ENCODE measurements at places on chromosomes 1 and 21.

- no peak for DNase-seq
Observed at GRCh38 chr1:178300352-178300699, 196.4 kb downstream of the CLEC20A start.

DNA sequence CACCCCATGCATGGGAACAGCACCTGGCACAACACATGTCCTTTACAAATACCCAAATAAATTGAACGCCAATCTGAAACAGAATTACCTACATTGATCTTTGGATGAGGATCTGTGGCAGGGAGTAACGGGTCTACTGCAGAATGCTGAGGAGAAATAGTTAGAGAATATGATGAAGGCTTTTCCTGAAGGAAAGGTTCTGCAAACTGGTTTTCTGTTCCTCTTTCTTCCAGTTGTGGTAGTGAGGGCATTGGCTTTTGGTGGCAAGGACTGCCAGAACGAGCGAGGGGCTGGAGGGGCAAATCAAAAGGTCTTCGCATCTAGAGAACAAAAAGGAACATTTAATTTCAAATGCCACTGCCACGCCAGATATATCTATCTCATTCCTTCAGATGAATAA, 19.8 kb downstream of the CEP104 start:
- DNase-seq, result no peak

GRCh38 chr1:65698590-65698989, 94.1 kb upstream of the PDE4B start:
- no peak for DNase-seq

DNA sequence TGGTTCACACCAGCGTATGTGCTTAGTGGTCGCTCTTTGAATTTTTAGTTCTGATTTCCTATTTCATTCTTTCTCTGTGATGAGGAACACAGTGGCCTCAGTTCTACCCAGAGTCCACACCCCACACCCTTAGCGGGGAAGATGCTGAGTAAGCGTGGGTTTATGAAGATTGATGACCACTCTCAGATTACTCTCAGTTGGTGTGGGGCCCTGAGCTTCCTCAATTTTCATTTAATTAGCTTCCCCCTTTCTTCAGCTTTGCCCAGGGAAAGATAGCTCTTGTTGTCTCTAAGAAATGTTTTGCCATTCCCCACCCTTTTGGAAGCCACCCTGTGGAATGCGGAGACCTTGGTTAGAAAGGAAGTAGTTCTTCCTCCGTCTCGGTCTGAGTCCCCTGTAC, 299.9 kb upstream of the PROX1 start:
- no peak for DNase-seq

- DNase-seq, result no peak
Observed at GRCh38 chr1:43441894-43442637, 11.7 kb downstream of the HYI start.

DNA sequence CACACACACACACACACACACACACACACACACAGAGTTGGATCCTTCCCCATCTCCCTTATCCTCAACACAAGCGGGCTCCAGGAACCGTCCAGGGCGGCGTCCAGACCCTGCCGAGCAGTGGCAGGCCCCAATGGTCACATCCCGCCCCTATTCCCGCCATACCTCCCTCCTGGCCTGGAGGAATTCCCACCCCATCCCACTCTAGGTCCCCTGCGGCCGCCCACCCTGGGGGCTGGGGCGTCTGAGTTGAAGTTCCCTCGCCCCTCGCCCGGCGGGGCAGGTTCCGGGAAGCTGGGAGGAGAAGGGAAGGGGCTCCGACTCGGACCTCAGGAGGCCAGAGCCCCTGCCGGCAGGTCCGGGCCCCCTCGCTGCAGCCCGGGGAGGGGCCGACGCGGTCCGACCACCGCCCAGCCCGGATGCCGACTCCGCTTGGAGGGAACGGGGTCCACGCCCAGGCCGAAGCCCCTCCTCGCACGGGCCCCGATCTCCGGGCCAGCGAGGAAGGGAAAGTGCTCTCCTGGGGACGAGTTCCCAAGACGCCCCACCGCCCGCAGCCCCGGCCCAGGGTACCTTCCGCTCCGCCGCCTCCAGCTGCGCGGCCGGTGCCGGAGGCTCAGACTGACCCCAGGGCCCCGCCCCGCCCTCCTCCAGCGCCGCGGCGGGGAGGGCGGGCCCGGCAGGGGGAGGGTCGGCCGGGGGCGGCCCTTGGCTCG, at the start of gene RHOC:
RHOC (minus strand) TSS at position 623 of the 716 bp plus-strand sequence. CDS start 3,328 bp downstream, outside the sequence.
- DNase-seq, result no peak

- DNase-seq, result no peak
Observed at GRCh38 chr1:180199018-180199417, 31.0 kb upstream of the LHX4 start.

DNA sequence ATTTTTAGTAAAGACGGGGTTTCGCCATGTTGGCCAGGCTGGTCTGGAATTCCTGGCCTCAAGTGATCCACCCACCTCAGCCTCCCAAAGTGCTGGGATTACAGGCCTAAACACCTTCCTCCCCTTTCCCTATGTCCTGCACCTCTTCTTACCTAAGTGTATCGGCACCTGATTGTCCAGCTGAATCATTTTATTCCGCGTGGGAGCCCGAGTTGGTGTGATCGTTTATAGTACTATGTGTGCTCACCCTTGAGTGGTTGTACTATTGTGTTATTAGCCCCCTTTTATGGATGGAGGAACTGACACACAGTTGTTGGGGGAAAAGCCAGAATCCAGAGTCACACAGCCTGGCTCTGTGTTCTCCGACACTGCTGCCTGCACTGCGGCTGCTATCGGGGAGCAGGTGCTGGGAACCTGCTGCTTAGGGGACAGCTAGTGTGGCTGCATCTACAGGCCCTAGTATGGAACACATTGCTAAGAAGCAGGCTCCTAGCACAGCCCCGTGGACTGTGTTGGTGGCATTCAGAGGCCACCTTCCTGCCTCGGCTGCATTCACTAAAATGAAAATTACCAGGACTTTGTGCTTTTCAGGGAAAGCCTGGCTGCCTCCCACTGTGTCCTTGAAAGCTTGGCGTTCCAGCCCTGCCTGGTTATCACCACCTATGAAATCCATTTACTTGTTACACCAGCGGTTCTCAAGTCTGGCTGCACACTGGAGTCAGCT, 21.6 kb downstream of the ENO1 start:
- no peak for DNase-seq

- no peak for DNase-seq
Observed at GRCh38 chr1:245058436-245058835, 96.3 kb upstream of the KIF26B start.

- DNase-seq, result no peak
Observed at GRCh38 chr1:201183753-201184152, 6.9 kb upstream of the IGFN1 start.

- no peak for DNase-seq
Observed at GRCh38 chr1:156095906-156096508, 13.7 kb upstream of the MEX3A start.

DNA sequence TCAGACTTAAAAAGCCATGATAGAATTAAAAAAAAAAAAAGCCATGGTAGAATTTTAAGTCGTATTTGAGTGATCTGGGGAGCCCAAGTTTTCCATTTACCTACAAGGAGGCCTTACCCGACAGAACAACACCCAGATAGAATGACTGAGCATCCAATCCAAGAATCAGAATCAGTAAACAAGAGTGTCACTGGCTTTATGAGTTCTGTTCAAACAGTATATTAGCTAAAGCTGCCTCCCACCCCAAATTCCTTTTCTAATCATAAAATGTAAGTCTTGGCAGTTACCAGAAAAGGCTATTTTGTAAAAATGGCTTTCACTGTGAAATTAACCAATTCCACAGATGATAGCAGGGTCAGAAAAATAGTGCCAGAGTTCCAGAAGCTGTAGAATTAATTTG, 1.2 kb downstream of the GTF2B start:
- DNase-seq, result no peak

DNA sequence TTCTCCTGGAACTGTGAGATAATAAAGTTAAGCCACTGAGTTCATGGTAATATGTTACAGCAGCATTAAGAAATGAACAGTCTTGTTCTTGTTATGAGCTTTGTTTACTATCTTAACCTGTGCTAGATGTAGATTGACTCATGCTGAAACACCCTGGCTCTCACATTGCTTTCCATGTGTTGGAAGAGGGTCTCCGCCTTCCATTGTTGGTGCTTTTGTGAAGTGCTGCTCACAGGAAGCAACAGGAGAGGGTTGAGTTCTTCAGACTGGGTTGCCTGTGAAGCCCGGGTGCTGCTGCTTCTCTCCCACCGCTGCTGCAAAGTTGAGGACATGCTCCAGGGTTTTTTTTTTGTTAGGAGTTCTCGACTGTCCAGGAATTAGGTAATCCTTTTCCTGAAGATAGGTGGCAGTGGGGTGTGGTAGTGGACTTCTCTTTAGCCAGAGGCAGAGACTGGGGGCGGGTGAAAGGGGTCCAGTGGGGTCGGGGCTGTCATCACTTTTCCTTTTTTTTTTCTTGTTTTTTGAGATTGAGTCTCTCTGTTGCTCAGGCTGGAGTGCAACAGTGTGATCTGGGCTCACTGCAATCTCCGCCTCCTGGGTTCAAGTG, 28.7 kb upstream of the HMGN1 start:
- DNase-seq, result no peak

DNA sequence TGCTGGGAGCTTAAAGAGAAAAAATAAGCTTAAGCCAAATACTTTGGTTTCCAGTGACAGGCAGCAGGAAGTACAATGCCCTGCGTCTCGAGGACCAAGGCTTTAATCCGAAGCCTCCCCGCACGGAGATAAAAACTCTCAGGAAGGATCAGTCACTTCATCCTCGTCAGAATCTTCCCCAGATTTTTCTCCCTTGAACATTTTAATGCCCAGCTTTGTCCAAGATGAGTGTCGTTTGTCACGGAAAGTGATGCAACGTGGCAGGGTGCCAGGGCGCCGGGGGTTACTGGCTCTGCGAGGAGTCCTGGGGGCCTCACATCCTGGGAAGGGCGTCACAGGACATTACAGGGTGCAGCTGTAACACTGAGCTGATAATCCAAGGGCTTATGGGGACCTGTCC, 25.2 kb upstream of the PCBP3 start:
- no peak for DNase-seq

- no peak for DNase-seq
Observed at GRCh38 chr1:176110203-176110602, 96.9 kb downstream of the COP1 start.

- DNase-seq, result no peak
Observed at GRCh38 chr1:107525961-107526360, 385.1 kb downstream of the NTNG1 start.

GRCh38 chr1:184422490-184423233, 35.8 kb downstream of the C1orf21 start:
- DNase-seq, result no peak

DNA sequence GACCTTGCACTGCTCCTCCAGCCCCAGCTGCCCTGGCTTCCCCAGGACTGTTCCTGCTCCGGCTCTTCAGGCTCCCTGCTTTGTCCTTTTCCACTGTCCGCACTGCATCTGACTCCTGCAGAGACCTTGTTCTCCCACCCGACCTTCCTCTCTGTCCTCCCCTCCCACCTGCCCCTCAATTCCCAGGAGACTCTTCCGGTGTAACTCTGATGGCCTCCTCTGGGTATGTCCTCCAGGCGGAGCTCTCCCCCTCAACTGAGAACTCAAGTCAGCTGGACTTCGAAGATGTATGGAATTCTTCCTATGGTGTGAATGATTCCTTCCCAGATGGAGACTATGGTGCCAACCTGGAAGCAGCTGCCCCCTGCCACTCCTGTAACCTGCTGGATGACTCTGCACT, 550 bp downstream of the ACKR1 start:
- DNase-seq, result no peak

GRCh38 chr1:60636946-60637345, 445.4 kb upstream of the NFIA start:
- DNase-seq, result no peak

- DNase-seq, result no peak
Observed at GRCh38 chr1:211257826-211258225, 1.3 kb upstream of the RCOR3 start.

DNA sequence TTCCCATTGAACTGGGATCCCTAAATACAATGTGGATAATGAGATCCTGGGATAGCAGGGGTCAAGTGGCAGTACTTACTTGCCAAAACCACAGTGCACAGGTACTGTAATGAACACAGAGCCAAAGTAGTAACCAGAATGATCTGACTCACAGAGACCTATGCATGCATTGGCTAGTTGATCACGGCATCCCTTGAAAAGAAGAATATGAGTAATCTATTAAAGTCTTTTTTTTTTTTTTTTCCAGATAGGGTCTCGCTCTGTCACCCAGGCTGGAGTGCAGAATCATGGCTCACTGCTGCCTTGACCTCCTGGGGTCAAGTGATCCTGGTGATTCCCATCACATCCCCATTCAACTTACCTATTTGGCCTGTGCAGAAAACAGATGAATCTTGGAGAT, 29.4 kb upstream of the EIF4G3 start:
- DNase-seq, result no peak

GRCh38 chr1:59218521-59219236, 78.2 kb upstream of the FGGY start:
- DNase-seq, result no peak

DNA sequence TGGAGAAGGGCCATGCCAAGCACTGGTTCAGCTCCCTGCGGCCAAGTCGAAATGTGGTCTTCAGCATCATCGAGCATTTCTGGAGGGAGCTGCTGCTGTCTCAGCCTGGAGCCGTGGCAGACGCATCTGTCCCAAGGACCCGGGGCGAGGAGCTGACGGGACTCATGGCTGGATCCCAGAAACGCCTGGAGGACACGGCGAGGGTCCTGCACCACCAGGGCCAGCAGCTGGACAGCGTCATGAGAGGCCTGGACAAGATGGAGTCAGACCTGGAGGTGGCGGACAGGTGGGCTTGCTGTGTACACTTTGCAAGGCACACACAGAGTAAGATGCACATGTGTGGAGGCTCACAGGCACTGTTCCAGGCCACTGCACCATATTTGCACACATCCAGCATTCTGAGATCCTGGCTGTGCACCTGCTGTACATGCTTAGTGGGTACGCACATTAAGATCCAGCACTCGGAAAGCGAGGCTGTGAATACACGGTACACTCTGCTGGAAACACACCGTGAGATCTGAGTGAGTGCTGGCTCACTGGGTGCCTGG, 12.8 kb downstream of the SNAP47 start:
- DNase-seq, result no peak

DNA sequence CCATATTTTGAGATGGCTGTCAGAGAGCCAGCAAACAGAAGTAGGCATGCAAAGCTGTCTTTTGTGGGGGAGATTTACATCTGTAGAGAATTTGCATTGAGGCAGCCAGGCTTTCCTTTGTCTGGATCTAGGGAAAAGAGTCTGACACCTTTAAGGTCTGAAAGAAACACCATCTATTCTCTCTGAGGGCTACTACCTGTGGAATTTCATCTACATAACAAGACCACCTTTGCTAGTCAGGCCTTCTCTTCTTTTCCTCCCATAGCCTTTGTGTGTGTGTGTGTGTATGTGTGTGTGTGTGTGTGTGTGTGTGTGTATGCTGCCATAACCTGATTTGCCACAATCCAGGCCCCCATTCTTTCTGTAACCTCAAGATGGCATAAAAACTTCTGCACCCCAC, 28.4 kb upstream of the DMRTB1 start:
- no peak for DNase-seq

- no peak for DNase-seq
Observed at GRCh38 chr1:190608282-190608681, 130.6 kb upstream of the BRINP3 start.

DNA sequence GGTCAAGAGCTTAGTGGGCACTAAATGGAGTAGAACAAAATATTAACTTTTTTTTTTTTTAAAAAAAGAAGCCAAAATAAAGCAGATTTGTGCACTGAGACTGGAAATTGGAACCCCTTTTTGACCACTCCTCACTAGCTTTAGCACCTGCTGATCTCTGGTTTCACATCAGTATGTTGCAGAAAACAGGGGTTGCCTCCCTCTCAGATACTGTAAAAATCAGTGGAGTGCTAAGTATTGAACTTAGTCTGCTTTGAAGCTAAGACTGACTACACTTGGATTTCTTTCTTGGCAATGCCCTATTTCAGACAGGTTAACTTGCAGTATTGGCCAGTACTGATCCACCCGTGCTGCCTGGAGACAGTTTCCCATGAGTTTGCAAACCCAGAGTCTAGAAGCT, 2.7 kb upstream of the KIAA0040 start:
- DNase-seq, result no peak
